ENCODE measurements at places on chromosomes 7 and 10. TPM values are rescaled to one million over a fixed set of nuclear protein-coding genes. Genes with fewer than 3 reads are reported as not detected.

The TFEC gene
- total RNA-seq: 1.3 TPM

The LMOD2 gene
- not detected for total RNA-seq

The SFRP4 gene
- total RNA-seq: not detected

The NEUROD6 gene
- not detected for total RNA-seq

The CALHM3 gene
- not detected for total RNA-seq

The PKD1L1 gene
- 0.20 TPM for total RNA-seq

The FBXO24 gene
- 0.20 TPM for total RNA-seq

The ECHS1 gene
- total RNA-seq: 58.0 TPM

The DKK1 gene
- total RNA-seq: 15.7 TPM

The CCDC172 gene
- not detected for total RNA-seq

The KCNH2 gene
- not detected for total RNA-seq

The AUTS2 gene
- 0.79 TPM for total RNA-seq
